ENCODE measurements at places on chromosomes 2 and 18.

- DNase-seq = no peak
Observed at GRCh38 chr2:21256006-21256405, 132.2 kb downstream of the TDRD15 start.

- DNase-seq = no peak
Observed at GRCh38 chr18:77478646-77479442, 229.2 kb downstream of the GALR1 start.

DNA sequence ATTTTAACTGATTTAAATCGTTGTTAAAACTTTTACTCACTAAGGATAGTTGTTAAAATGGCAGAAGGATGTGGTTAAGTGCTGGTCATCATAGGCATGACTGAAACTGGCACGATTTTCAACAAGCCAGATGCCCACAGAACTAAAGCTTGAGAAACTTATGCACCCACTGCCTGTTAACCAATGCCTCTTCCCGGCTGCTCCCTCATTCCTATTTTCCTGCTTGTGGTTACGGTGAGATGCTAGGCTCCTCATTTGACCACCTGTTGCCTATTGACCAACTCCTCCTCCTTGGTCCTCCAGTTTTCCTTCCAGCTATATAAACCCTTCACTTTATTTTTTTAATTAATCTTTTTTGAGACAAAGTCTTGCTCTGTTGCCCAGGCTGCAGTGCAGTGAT, 238.7 kb downstream of the TFCP2L1 start:
- DNase-seq = no peak

- DNase-seq = no peak
Observed at GRCh38 chr2:170486730-170487129, 228.4 kb upstream of the SP5 start.

DNA sequence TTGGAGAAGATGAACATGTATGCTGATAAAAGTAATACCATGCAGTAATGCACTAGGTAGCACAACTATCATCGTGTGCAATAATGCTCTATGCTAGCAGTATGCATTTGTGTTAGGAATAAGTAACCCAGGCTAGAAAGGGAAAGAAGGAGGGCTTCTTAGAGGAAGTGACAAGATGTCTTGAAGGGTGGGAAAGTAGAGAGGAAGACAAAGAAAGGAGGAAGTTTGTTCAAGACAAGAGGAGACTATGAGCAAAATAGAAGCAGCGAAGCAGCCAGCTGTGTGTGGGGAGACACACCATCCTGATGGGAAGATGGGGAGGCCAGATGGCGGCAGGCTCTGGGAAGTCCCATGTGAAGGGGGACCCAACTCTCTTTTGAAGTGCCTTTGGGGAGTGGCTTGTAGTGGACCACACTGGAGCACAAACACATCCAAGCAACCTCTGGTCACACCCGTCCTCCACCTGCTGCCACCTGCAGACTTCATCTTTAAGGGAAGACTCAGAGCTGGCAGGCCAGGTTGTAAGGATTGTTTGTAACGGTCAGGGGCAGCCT, 39.9 kb upstream of the INHBB start:
- no peak for DNase-seq

DNA sequence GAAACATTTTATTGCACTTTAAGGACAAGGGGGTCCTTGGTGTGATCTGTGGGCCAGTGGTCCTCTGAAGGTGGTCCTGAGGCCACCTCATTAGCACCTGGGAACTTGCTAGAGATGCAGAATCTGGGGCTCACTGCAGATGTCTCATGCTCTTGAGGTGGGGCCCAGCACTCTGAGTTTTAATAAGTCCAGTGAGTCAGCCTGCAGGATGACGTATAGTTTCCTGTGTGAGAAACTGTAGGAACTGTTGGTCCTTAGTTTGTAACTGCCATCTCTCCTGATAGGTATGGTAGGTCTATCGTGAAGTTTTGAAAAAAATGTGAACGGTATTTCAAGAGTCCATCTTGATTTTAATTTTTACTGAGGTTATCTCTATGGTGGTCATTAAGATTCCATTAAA, 2.8 kb downstream of the TRPM8 start:
- no peak for DNase-seq

DNA sequence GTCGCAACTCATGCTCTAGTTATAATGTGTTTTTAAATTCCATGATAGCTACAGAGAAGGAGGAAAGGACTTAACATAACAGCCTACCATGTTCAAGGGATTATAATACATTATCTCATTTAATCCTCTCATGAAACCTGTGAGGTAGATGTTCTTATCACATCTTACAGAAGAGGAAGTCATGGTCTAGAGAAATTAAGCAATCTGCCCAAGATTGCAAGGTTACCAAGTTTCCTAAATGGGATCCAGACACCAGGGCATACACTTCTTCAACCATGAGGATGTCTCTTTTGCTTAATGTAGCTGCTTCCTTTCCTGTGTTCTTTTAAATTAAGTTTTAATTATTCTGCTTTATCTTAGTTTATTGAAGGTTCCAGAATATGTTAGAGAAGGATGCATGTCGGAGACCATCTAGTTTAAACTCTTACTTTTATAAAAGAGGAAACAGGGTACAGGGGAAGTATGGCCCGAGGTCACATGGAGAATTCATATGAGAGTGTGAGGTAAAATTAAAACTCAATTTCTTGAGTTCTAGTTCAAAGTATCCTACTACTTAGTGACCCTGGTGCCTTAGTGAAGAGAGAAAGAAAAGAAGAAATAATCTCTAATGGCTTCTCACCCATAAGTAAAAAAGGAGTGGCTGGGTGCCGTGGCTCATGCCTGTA, 3.6 kb upstream of the IL1A start:
- DNase-seq = no peak

GRCh38 chr2:65381607-65382051, 50.8 kb downstream of the SPRED2 start:
- DNase-seq = no peak

DNA sequence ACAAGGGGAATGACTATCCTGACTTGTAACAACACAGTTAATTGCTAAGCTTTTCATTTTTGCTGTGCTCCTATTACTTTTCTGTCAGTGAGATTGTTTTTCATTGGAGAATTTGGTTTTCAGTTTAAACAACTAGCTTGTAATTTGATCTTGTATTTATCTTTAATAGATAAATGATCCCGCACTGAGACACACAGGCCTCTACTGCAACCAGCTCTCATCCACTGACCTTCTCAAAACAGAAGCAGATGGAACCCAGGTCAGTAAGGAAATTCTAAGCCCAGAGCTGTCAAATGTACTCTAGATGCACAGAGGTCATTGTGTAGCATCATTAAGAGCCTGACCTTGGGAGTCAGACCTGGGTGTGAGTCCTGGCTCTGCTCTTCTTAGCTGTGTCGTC, 30.7 kb downstream of the PTRHD1 start:
- no peak for DNase-seq

- DNase-seq = no peak
Observed at GRCh38 chr2:52968043-52968442, 799.6 kb upstream of the CHAC2 start.

GRCh38 chr2:8376603-8377410, 305.0 kb upstream of the ID2 start:
- no peak for DNase-seq

- DNase-seq = no peak
Observed at GRCh38 chr2:73939419-73939818, 12.7 kb downstream of the DGUOK start.

DNA sequence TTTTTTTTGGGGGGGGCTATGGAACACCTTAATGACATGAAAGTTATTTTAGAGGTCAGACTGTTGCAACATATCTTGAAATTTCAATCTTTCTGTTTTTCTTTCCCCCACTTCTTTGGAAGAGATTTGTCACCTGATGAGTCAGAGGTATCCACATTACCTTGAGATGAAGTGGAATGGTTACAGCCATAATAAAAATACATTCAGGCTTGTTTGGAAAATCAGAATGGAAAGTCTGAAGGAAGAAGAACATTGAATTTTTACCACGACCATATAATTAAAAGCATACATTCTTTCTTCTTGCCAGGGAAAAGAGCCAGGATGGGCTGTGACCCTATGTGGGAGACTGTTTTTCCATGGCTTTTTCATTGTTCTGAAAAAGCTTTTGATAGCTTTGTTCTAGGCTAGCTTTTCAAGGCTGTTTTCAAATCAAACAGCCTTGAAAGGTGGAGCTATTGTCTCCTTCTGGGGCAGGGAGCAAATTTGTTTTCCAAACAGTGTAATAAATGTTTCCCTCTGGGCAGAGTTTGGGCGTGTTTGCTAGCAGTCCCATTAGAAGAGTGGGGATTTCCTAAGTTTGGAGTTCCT, 2.3 kb upstream of the GTF3C3 start:
- DNase-seq = no peak

GRCh38 chr18:36580266-36580665, 248.5 kb downstream of the TPGS2 start:
- no peak for DNase-seq

- DNase-seq = no peak
Observed at GRCh38 chr2:233079953-233080835, 20.1 kb downstream of the INPP5D start.

GRCh38 chr2:237165405-237166276, 80.0 kb downstream of the COPS8 start:
- no peak for DNase-seq

- DNase-seq = no peak
Observed at GRCh38 chr18:75253784-75254183, 43.2 kb downstream of the TSHZ1 start.

- no peak for DNase-seq
Observed at GRCh38 chr2:217362710-217363109, 502.8 kb upstream of the TNP1 start.

GRCh38 chr2:74079522-74080341, 68.0 kb downstream of the BOLA3 start:
- DNase-seq = no peak

DNA sequence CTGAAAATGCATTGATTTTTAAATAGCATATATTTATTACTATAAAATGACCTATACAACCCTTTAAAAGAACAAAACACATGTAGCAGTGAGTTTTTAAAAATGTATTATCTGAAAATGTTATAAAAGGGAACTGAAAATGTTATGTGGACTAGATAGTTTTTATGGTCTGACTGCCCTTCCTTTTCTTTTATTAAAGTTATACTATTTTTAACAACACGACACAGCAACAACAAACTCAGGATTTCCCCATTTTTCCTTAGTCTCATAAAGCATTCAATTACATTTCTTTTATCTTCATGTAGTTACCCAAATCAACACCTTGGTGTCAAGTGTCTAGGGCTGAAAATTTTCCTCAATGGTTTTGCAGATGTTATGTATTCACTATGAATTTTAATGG, 132.8 kb upstream of the TMEFF2 start:
- DNase-seq = no peak

DNA sequence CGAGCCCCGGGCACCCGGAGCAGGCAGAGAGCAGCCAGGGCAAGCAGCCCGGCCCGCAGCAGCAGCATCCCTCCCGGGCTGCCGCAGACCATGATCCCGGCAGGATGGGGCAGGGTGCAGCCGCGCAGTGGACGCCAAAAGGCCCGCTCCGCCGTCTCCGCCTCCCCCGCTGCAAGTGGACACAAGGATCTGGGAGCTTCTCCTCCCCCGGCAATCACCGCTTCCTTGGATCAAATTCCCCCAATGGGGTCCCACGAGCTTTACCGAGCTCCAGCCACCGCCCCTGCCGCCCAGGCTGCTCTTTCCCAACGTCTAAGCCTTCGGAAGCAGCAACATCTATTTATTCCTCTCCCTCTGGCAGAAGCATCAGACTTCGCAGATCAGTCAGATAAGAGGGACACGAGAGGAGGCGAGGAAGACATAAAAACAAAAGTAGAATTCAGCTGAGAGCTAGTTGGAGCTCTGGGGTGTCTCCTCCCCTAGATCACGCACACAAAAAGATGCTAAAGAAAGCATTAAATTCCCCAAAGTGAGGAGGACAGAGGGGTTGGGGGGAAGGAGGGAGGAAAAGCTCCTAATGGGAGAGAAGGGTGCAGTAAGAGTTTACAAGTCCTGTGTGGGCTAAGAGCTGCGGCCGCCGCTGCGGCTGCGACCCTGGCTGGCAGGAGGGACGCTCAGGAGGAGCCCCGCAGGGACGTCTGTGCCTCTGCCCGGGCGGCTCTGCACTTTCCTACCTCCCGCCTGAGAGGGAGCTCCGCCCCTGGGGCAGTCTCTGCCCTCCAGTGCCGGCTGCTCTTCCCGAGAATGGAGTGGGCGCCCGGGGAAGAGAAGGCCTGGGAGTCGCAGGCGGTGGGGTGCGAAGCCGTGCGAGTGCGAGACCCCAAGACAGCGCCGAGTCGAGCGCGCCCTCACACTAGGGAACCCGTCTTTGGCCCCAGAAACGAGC, at the start of gene FRZB:
TSS of gene FRZB (minus strand) at position 177 of the 946 bp plus-strand sequence. CDS start at position 92, 85 bp downstream.
- no peak for DNase-seq

GRCh38 chr2:67839668-67840067, 223.1 kb downstream of the C1D start:
- no peak for DNase-seq

DNA sequence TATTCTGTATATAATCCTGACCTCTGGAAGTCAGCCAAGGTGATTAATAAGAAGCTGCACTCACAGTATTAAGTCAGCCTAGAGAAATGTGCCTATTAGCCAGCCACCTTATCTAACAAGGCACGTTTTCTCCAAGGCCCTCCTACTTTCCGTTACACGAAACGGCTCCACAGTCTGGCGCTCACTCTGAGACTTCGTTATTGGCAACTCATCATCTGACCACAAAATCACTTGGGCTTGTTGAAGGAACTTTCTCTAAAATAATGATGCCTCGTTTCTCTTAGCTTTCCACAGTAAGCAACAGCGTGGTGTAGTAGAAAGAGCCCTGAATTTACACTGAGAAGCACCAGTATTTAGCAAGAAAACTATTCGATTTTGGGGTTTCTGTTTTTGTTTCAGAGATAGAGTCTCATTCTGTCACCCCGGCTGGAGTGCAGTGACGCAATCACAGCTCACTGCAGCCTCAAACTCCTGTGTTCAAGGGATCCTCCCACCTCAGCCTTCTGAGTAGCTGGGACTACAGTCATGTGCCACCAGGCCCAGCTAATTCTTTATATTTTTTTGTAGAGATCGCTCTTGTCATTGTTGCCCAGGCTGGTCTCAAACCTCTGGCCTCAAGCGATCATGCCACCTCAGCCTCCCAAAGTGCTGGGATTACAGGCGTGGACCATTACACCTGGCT, 53.6 kb upstream of the SLC14A1 start:
- peak; percentile 66 for DNase-seq

- no peak for DNase-seq
Observed at GRCh38 chr2:45353879-45354278, 257.2 kb downstream of the SRBD1 start.

- DNase-seq = no peak
Observed at GRCh38 chr2:13681936-13682335, 950.6 kb upstream of the LRATD1 start.

GRCh38 chr18:64090876-64091275, 58.0 kb downstream of the LINC00305 start:
- no peak for DNase-seq

- DNase-seq = no peak
Observed at GRCh38 chr2:220293966-220294365, 666.5 kb downstream of the SLC4A3 start.
